Glomerular endothelial cell (primary cell): ENCODE measurements at places on chromosomes 11 and 22.

GRCh38 chr11:120651836-120652235, 140.3 kb downstream of the GRIK4 start:
- no peak for DNase-seq

DNA sequence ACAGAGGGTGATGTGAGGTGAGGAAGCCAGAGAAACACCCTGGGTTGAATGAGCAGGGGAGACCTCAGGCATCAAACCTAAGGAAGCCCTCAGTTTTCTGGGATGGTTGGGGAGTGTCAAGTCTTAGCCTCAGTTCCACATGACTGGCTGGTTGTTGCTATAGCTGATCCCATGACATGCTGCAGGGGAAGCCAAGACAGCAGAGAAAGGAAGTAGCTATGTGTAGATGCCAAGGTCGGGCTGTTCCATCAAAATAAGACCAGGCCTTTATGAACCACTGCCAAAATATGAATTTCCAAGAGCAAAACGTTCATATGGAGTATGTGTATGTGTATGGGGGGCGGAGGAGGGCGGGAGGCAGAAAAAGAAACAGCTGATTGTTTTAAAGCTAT, 11.6 kb downstream of the CD59 start:
- no peak for DNase-seq

GRCh38 chr11:77213589-77214428, 85.8 kb downstream of the MYO7A start:
- no peak for DNase-seq

DNA sequence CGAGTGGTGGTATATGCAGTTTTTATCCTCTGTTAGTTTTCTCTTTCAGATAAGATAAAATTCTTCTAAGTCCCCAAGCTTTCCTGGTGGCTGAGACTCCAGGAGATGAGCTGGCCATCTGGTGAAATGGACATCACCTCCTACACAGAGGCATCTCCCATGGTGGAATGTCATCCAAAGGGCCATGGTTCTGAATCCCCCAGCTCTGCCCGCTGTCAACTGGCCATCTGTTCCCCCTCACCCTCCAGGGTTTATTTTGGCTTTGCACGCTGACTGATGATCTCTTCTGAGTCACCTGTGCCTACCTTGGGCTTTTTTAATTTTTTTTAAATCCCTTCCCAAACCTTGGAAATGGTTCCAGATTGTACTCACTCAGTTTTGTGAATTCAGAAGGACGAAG, 142.2 kb downstream of the HIPK3 start:
- DNase-seq: no peak

DNA sequence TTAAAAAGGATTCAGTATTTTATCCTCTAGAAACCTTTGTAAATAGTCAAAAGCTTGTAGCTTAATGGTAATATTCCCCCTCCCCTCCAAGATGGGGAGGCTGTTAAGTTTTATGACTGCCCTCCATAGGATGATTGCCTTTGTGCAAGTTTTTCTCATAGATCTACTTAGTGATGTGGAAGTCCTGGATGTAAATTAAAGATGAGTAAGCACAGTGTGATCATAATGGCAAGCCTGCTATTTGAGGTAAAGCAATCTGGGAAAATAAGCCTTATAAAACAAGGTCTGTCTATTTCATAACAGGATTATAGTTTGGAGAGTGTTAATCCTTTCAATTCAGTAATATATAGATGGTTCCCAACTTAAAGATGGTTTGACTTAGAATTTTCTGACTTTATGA, 216.3 kb downstream of the DDX10 start:
- DNase-seq: no peak
